ENCODE measurements at places on chromosomes 4 and X. TPM values are rescaled to one million over a fixed set of nuclear protein-coding genes. Genes with fewer than 3 reads are reported as not detected.

Gene VSIG4
- not detected for total RNA-seq

Gene MUC7
- not detected for total RNA-seq

Gene GYG2
- not detected for total RNA-seq

GRCh38 chrX:140163371-140164159, 198.2 kb upstream of the CXorf66 start:
- H3K4me3 ChIP-seq = no peak overlapping the region
- DNase-seq = no peak
- no peak overlapping the region for H3K27ac ChIP-seq

Gene TMEM150C
- not detected for total RNA-seq

Measured in activated CD8-positive, alpha-beta T cell treated with anti-CD3 and anti-CD28 coated beads for 36 hours (primary cell).